ENCODE measurements at places on chromosomes 6 and 20.

DNA sequence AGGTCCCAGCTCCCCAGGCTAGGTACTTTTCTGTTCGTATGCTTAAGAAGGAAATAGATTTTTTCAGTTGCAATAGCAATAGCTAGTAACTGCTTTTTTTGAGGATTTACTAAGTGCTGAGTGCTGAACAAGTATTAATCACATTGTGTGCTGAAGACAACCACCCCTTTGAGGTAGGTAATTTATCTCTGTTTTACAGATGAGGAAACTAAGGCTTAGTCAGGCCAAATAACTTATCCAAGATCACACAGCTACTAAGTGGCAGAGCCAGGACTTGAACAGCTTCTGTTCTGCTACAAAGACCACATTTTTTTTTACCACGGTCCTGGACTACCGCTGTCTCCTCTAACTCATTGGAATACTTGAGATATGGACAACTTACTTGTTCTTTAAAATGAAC is 39.8 kb downstream of the LRRN4 start:
- H3K4me3 ChIP-seq = no peak overlapping the region
- H3K4me1 ChIP-seq = peaks cover 2% of the 10 kb centered on the region
- no peak for DNase-seq
- H3K36me3 ChIP-seq = peaks cover 46% of the 10 kb centered on the region

DNA sequence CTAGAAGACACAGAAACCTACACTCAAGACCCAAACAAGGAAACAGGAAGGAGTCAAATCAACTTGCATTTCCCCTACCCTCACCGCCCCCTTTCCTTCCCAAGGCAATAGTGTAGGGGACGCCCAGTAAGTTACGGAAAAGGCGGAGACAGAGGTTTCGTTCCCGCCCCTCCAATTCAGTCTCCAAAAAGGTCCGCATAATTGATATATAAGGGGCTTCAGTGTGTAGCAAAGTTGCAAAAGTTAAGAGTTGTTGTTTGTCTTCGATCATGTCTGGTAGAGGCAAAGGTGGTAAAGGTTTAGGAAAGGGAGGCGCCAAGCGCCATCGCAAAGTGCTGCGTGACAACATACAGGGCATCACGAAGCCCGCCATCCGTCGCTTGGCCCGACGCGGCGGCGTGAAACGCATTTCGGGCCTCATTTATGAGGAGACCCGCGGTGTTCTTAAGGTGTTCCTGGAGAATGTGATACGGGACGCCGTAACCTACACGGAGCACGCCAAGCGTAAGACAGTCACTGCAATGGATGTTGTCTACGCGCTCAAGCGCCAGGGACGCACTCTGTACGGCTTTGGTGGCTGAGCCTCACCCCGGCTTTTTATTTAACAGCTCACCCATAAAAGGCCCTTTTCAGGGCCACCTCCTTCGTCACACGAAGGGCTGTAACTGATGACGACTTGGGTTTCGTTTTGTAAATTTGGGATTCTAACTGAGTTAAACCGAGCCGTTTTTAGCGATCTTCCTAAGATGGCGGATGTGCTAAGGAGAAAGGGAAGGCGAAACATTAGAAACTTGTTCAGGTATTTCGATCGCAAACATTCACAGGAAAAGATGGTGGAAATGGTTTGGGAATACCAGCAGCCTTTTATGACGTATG is 124.6 kb upstream of the BTN3A2 start:
- peaks cover 17% of the 10 kb centered on the region for H3K4me1 ChIP-seq
- H3K36me3 ChIP-seq = no peaks in the 10 kb centered on the region
- H3K4me3 ChIP-seq = peak overlapping the region; percentile 92
- H3K27me3 ChIP-seq = no peaks in the 10 kb centered on the region
- peak; percentile 55 for DNase-seq

DNA sequence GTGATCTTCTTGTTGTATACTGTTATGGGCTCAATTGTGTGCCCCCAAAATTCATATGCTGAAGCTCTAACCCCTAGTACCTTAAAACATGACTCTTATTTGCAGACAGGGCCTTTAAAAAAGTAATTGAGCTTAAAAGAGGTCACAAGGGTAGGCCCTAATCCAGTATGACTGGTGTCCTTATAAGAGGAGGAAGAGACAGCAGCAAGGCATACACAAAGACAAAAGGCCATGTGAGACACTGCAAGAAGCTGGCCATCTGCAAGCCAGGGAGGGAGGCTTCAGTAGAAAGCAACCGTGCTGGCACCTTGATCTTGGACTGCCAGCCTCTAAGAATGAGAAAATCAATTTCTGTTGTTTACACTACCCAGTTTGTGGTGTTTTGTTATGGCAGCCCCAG is 8.4 kb downstream of the CAGE1 start:
- no peak overlapping the region for H3K4me3 ChIP-seq
- no peak for DNase-seq
- H3K27ac ChIP-seq = no peak overlapping the region
- peaks cover 7% of the 10 kb centered on the region for H3K27me3 ChIP-seq
- no peaks in the 10 kb centered on the region for H3K4me1 ChIP-seq

DNA sequence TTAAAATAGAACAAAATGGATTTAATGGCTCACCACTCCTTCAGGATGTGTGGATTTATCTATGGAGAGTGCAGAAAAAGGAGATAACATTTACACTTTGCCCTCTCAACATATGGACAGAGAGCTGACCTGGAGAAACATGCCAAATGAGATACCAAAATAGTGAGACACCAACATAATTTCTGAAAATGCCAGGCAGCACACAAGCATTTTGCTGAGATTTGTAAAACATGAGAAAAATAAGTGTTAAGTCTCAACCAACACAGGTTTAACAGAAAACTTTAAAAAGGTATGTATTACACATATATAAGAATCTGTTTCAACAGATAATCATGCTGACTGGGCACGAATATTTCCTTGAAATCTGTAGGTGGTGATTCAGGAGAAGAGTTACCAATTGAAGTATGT is 145.2 kb downstream of the REV3L start:
- H3K4me1 ChIP-seq = no peaks in the 10 kb centered on the region
- peaks cover 6% of the 10 kb centered on the region for H3K36me3 ChIP-seq
- DNase-seq = no peak
- H3K27me3 ChIP-seq = no peaks in the 10 kb centered on the region
- H3K4me3 ChIP-seq = no peak overlapping the region

GRCh38 chr6:153085239-153085638 is 45.8 kb downstream of the RGS17 start:
- no peak for DNase-seq
- no peak overlapping the region for H3K27ac ChIP-seq
- H3K27me3 ChIP-seq = no peaks in the 10 kb centered on the region
- H3K4me3 ChIP-seq = no peak overlapping the region
